ENCODE measurements at places on chromosomes 16 and 17.

DNA sequence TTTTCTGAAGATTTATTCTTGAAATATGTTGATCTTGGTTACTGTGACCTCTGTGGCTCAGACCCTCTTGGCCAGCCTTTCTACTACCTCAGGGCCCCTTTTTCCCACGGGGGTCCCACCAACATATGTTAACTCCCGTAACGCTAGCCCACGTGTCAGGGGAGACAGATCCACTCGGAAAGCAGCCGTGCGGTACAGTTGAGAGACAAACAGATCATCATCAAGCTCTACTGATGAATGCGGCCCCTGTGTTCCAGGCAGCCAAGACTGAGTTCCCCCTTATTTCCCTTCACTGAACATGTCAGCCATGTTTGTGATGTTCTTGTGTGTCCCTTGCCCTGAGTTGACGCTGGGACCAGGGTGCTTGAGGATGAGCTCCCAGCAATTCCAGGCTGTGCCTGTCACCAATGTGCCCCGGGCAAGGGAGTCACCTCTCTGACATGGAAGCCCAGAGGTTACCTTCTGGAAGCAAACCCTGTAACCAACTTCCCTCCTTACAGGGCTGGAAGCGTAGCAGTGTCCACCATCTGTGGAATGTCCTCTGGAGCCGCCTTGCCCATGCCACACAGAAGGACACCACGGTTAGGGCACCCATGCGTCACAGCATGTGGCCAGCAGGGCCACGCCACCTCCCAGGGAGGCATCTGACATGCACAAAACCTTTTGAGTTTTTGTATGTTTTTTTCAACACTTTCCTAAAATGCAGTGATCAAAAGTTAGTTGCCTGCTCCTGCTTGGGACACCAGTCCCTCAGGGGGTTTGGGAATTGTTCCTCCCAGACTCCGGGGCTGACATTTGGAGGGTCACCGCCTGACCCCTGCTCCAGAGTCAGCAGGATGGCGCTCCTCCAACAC lies 193.7 kb upstream of the CHMP6 start:
- no peak for DNase-seq

DNA sequence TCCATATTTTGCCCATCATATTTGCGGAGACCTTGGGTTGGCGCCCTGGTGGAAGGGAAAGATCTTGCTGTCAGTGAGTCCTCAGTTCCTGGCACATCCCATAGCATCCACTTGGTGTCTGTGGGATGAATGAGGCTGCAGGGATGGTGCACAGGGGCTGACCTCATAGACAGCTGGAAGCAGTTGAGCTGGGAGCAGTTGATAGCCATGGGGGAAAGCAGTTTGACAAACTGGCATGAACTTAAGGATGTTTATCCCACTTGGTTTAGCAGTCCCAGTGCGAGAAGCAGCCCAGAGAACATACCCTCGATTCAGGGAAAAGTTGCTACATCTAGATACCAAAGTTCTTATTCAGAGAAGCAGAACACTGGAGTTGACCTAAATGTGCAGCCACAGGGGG lies 80.7 kb downstream of the SNX29 start:
- DNase-seq: no peak

GRCh38 chr16:89115216-89115861 lies 21.7 kb downstream of the ACSF3 start:
- peak; percentile 24 for DNase-seq

GRCh38 chr17:3730881-3731429 lies 7.3 kb downstream of the HASPIN start:
- peak; percentile 17 for DNase-seq

GRCh38 chr16:3144321-3144983 lies 9.6 kb downstream of the ZNF213 start:
- no peak for DNase-seq

DNA sequence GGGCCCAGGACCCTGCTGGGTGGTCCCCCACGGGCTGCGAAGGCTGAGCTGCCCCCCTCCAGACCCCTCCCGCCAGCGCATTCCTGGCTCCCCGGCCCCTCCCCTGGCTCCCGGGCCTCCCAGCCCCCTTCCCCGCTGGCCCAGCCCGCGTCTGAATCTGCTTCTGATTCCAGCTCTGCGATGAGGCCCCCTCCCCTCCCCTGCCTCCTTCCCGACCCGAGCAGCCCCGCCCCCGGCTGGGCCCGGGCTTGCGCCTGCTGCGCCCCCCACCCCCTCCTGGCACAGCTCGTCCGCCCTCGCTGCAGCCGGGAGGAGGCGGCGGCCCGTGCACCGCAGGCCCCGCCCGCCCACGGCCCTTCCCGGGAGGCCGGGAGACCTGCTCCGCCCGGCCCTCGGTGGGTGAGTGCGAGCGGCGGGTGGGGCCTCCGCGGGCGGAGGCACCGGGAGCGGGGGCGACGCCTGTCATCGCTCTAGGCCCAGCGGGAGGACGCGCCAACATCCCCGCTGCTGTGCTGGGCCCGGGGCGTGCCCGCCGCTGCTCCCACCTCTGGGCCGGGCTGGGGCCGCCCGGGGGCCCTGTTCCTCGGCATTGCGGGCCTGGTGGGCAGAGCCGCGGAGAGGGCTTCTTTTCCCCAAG lies at the start of gene NTN3:
TSS of gene NTN3 (plus strand) at position 282 of the 637 bp plus-strand sequence. CDS start 405 bp downstream, outside the sequence.
- DNase-seq: peak; percentile 96

- DNase-seq: peak; percentile 0
These were observed 670.9 kb downstream of the TOX3 start for GRCh38 chr16:51875834-51876600.

GRCh38 chr16:88344411-88345030 lies 38.2 kb upstream of the ZNF469 start:
- DNase-seq: no peak

DNA sequence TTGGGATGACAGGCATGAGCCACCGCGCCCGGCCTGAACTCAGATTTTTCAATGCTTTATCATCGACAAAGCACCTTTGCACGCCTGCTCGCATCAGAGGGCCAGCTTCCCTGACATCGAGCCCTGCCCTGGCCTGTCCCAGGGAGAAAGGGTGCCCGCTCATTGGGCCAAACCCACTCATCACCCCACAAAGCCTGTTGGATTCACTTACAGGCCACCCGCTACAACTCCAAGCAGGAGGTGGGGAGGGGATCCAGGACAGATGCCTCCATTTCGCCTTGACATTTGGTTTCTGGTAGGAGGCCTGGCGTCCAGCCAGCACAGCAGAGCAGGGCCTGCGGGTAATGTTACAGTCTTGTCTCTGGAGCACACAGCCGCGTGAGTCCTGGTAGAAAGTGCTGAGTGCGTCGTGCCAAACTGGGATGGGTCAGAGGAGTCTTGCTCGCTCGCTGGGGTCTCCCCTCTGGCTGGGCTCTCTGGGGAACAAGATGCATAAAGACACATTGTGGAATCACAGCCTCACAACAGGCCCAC lies 19.8 kb downstream of the SMTNL2 start:
- DNase-seq: peak; percentile 95

DNA sequence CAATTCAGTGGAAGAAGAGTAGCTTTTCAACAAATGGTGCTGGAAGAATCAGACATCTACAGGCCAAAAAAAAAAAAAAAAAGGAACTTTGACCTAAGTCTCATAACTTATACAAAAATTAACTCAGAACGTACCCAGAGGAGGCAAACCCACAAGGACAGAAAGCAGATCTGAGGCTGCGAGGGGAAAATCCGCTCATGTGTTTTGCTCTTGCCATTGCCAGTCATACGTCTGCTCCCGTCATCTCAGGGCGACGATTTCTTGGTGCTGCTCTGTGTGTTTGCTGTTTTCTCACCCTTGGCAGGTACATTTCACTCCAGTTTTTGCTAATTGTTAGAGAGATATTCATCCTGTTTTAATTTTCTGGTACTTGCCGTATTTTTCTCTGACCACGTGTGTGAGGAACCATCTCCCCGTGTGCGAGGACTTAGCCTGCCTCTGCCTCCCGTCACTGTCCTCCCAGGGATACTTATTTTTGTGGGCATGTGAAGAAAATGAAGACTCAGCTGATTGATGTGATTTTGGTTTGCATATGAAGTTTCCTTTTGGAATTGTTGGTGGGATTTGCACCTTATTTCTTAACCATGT lies 33.4 kb upstream of the ACSF3 start:
- no peak for DNase-seq

- DNase-seq: no peak
These were observed 18.5 kb upstream of the NTN1 start for GRCh38 chr17:9002606-9003354.

- no peak for DNase-seq
These were observed 22.5 kb downstream of the HSBP1 start for GRCh38 chr16:83830091-83830768.

DNA sequence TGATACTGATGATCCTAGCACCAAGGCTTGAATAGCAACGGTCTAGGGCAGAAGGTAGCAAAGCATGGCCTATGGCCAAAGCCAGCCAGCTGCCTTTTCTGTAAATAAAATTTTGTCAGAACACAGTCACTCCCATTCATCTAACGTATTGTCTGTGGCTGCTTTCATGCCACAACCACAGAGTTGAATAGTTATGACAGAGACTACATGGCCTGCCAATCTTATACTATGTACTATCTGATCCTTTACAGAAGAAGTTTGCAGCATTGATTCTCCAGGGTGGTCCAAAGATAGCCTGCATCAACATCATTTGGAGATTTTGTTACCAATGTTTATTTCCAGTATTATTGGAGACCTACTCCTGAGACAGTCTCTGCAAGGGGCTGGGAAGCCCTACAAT lies 19.9 kb upstream of the MMD start:
- no peak for DNase-seq

DNA sequence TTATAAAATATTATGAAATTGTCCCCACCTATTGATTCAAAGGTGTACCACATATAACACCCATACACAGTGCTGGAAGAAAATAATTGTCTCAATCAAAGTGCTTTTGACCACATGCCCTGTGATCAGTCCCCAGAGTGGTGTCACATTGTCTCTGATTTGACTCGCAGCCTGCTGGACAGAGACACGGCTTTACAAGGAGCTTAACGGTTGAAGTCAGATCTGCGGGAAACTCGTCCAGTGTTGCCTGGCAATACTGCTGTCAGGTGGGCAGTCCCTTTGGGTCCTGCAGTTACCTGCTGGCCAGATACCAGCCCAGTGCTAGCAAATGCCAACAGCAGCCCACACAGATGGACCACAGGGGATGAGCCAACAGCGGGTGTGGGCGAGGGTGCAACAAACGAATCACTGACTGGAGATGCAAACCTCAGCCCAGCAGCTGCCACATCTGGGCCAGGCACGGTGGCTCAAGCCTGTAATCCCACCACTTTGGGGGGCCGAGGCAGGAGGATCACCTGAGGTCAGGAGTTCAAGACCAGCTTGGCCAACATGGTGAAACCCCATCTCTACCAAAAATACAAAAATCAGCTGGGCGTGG lies 26.2 kb upstream of the SSTR2 start:
- no peak for DNase-seq

DNA sequence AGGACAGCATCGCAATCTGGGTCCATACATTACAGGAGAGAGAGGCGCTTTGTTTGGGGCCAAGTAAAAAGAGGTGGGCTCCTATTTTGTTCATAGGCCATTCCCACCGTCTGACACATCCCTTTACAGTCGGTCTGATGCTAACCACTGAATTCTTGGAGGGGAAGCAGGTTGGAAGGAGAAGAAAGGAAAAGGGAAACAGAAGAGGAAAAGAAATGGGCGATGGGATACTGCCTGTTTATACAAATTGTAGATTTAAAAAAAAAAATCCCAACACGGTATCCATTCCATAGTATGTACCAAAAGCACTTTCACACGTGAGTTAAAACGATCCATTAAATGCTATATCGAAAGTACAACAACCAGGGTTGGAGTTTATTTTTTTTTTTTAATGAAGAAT lies 4.0 kb upstream of the ZFHX3 start:
- DNase-seq: no peak

DNA sequence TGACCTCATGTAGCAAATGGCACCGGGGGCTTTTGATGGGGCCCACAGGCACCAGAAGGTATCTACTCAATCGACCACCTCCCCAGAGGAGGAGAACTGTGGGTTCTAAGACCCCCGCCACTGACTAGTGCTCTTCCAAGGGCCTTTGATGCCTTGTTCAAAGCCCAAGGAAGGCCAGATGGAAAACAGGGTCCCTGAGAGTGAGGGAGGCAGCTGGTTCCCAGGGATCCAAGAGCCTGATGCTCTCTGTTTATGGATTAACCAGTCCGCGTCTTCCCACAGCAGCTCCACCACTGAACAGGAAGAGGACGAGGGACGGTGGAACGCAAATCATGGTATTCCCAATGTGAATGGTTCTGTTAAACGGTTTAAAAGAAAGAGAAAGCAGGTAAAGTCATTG lies 7.6 kb downstream of the PHB1 start:
- no peak for DNase-seq

DNA sequence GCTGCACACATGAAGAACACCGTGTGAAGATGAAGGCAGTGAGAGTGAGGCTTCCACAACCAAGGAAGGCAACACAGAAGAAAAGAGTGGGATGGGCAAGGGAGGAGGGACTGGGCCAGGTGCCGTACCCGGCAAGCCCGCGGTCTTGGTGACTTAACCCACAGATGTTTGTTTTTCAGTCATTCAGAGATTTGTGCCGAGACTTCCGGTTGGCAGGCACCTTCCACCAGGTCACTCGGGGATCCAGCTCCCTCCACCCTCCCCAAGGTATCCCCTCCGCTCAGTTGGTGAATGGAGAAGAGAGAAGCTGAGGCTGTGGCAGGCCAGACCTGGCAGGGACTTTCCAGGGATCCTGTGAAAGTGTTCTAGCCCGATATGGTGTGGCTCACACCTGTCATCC lies 4.9 kb upstream of the KREMEN2 start:
- DNase-seq: no peak

- DNase-seq: no peak
These were observed 180.3 kb upstream of the MYOCD start for GRCh38 chr17:12485361-12485906.

- DNase-seq: no peak
These were observed 2.8 kb downstream of the SF3B3 start for GRCh38 chr16:70526403-70526802.

DNA sequence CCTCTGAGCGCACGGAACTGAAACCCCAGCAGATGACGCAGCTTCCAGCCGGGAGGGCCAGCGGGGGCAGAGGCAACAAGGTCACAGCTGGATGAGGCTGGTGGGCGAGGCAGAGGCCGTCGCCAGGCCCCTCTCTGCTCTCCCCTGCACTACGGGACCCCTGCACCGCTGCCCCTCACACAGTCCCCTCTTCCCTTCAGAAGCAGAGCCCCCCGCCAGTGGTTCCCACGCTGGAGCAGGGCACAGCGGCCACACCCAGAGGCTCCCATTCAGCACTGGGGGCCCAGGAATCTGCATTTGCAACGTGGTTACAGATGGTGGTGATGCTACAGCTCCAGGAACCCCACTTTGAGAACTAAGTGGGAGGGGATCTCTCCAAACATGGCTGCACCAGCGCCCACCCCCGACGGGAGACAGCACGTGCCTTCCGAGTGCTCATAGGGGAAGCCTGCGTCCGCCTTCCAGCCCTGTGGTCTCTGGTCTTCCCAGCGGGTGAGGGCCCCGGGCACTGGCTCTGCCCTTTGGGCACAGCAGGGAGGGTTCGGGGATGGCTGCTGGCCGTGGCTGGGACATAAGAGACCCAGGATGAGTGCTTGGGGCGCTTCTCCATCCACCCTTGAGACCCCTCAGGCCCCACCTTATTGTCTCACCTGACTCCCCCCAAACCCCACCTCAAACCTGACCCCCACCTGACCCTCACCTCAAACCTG lies 4.7 kb upstream of the RAB40B start:
- no peak for DNase-seq

Data from lung (tissue), 17 donors.